Esophagus squamous epithelium (tissue), 5 donors: ENCODE measurements at places on chromosomes 12 and 14. TPM values are rescaled to one million over a fixed set of nuclear protein-coding genes. Genes with fewer than 3 reads are reported as not detected.

Gene SRRM4
- not detected for total RNA-seq

Gene KRT77
- total RNA-seq: not detected

Gene TCL1B
- total RNA-seq: not detected

Gene ANKRD33
- total RNA-seq: not detected

Gene C14orf180
- not detected for total RNA-seq

Gene SLC17A8
- total RNA-seq: not detected

Gene PPP2R3C
- total RNA-seq: 11.5 TPM

Gene A2M
- 14.7 TPM for total RNA-seq

Gene SLCO1C1
- total RNA-seq: not detected

Gene GALNT16
- 2.1 TPM for total RNA-seq

Gene MFAP5
- total RNA-seq: 1.2 TPM

Gene GNG2
- total RNA-seq: 1.5 TPM

GRCh38 chr12:62839869-62840660, 94.9 kb downstream of the PPM1H start:
- no peak overlapping the region for H3K27ac ChIP-seq
- no peak overlapping the region for H3K4me3 ChIP-seq
- H3K36me3 ChIP-seq: no peaks in the 10 kb centered on the region
- no peak for DNase-seq
- no peaks in the 10 kb centered on the region for H3K4me1 ChIP-seq
- H3K27me3 ChIP-seq: no peaks in the 10 kb centered on the region

GRCh38 chr12:74401035-74401434, 136.6 kb upstream of the ATXN7L3B start:
- no peaks in the 10 kb centered on the region for H3K4me1 ChIP-seq
- H3K27ac ChIP-seq: no peak overlapping the region
- H3K27me3 ChIP-seq: no peaks in the 10 kb centered on the region
- no peak overlapping the region for H3K4me3 ChIP-seq
- DNase-seq: no peak

GRCh38 chr12:34395056-34396005, 373.0 kb downstream of the ALG10 start:
- DNase-seq: no peak
- no peak overlapping the region for H3K27ac ChIP-seq
- H3K4me1 ChIP-seq: no peaks in the 10 kb centered on the region
- H3K36me3 ChIP-seq: no peaks in the 10 kb centered on the region

DNA sequence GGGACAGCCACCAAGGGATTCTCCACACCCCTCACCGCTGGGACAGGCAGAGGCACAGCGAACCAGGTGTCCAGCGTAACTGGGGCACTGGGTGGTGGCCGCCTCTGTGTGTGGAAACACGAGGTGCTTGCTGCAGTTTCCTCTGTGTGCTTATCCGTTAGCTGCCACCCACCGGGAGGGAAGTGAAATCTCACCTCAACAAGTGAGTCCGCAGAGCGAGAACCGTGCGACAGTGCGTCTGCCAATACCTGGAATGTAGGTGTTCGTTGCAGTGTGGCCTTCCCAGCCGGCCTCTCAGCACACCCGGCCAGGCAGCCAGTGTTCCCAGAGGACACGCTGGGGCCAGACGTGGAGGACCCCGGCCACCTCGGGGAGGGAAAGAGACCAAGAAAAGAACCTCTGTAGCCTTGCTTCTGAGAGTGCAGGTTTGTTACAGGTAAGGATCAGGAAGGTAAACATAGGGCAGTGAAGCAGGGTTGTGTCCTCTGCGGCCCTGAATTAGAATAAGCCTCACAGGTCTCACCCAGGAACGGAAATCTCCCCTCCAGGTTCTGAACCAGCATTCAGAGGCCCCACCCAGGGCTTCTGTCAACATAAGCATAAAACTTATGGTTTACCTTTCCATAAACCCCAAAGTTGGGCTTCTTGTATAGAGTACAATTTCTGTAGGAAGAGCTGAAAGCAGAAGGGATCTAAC, 1.5 kb downstream of the BCL2L14 start:
- no peak overlapping the region for H3K4me3 ChIP-seq
- DNase-seq: no peak
- H3K4me1 ChIP-seq: peaks cover 14% of the 10 kb centered on the region
- H3K27ac ChIP-seq: no peak overlapping the region

- no peak overlapping the region for H3K27ac ChIP-seq
- DNase-seq: no peak
- no peaks in the 10 kb centered on the region for H3K4me1 ChIP-seq
- no peaks in the 10 kb centered on the region for H3K27me3 ChIP-seq
- no peaks in the 10 kb centered on the region for H3K36me3 ChIP-seq
Observed at GRCh38 chr14:23538050-23538718, 13.4 kb downstream of the ZFHX2 start.

GRCh38 chr14:88821378-88821777, 3.1 kb upstream of the TTC8 start:
- no peak overlapping the region for H3K4me3 ChIP-seq
- H3K36me3 ChIP-seq: no peaks in the 10 kb centered on the region
- DNase-seq: no peak
- H3K4me1 ChIP-seq: peaks cover 7% of the 10 kb centered on the region
- H3K27me3 ChIP-seq: no peaks in the 10 kb centered on the region

- H3K4me3 ChIP-seq: no peak overlapping the region
- H3K27me3 ChIP-seq: no peaks in the 10 kb centered on the region
- DNase-seq: no peak
- H3K27ac ChIP-seq: no peak overlapping the region
Observed at GRCh38 chr14:24816011-24816928, 182.3 kb upstream of the GZMB start.

GRCh38 chr12:93657071-93657470, 20.1 kb upstream of the CRADD start:
- no peaks in the 10 kb centered on the region for H3K36me3 ChIP-seq
- no peaks in the 10 kb centered on the region for H3K4me1 ChIP-seq
- no peak overlapping the region for H3K4me3 ChIP-seq
- H3K27ac ChIP-seq: no peak overlapping the region

GRCh38 chr12:123945287-123946151, 27.1 kb downstream of the CCDC92 start:
- H3K36me3 ChIP-seq: peaks cover 13% of the 10 kb centered on the region
- no peaks in the 10 kb centered on the region for H3K27me3 ChIP-seq
- DNase-seq: no peak
- no peak overlapping the region for H3K4me3 ChIP-seq
- H3K4me1 ChIP-seq: no peaks in the 10 kb centered on the region

DNA sequence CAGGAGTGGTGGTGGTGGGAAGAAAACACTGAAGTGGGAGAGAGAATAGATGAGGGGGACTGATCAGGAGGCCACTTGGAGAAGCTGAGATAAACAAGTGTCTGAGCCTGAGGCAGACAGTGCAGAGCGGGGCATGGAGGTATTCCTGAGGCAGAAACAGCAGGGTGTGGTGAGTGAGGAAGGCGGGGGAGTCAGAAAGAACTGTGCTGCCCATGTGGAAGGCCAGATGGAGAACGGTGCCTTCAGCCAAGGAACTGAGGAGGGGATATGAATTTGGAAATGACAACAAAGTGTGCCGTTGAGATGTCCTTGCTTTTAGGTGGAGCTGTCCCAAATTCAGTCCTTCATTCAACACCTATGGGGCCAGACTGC, 13.7 kb downstream of the APPL2 start:
- H3K4me1 ChIP-seq: peaks cover 5% of the 10 kb centered on the region
- no peak overlapping the region for H3K4me3 ChIP-seq
- no peaks in the 10 kb centered on the region for H3K27me3 ChIP-seq
- no peak overlapping the region for H3K27ac ChIP-seq
- no peaks in the 10 kb centered on the region for H3K36me3 ChIP-seq
- no peak for DNase-seq

DNA sequence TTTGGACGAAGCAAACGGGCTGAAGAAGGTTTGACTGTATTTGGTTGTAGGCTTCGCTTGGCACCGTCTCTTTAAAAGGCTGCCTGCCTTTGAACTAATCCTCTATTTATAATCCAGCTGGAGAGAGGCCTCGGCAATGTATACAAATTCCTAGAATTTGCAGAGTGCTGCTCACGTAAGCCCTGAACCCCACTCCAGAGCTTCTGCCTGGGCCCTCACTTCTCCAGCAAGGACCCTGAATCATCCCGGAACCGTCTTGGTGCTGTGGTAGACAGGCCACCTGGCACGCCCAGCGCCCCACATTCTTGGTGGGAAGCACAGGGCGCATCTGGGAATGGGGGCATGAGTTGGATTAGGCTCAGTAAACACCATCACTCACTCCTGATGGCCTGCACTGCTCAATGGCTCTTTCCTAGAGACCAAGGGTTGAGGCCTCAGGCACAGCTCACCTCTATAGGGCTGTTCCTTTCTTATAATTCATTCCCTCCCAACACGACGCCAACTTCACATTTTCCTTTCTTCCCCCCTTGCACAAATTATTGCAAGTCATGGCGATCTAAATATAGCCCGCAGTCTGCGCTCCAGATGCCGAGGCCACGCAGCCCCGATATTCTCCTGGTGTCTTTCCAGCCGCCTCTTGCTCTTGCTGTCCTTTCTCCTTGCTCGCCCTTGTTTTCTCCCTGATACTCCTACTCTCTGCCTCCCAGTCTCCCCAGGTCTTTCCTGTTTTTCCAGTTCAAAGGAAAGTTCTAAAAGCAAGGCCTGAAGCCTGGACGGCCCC, 141.0 kb downstream of the ZFP36L1 start:
- no peaks in the 10 kb centered on the region for H3K27me3 ChIP-seq
- no peaks in the 10 kb centered on the region for H3K36me3 ChIP-seq
- no peak overlapping the region for H3K4me3 ChIP-seq
- no peak for DNase-seq

GRCh38 chr12:53052419-53053217, 2.8 kb downstream of the TNS2 start:
- peak overlapping the region; percentile 93 for H3K27ac ChIP-seq
- H3K36me3 ChIP-seq: no peaks in the 10 kb centered on the region
- no peak for DNase-seq

- H3K36me3 ChIP-seq: no peaks in the 10 kb centered on the region
- peaks cover 6% of the 10 kb centered on the region for H3K4me1 ChIP-seq
- no peak overlapping the region for H3K4me3 ChIP-seq
- no peak for DNase-seq
- H3K27me3 ChIP-seq: no peaks in the 10 kb centered on the region
Observed at GRCh38 chr14:57660208-57660607, 166.6 kb upstream of the CCDC198 start.

- no peaks in the 10 kb centered on the region for H3K27me3 ChIP-seq
- H3K4me1 ChIP-seq: peaks cover 23% of the 10 kb centered on the region
- no peak overlapping the region for H3K27ac ChIP-seq
- H3K4me3 ChIP-seq: no peak overlapping the region
- no peaks in the 10 kb centered on the region for H3K36me3 ChIP-seq
- no peak for DNase-seq
Observed at GRCh38 chr14:95467657-95468056, 48.8 kb downstream of the SYNE3 start.

DNA sequence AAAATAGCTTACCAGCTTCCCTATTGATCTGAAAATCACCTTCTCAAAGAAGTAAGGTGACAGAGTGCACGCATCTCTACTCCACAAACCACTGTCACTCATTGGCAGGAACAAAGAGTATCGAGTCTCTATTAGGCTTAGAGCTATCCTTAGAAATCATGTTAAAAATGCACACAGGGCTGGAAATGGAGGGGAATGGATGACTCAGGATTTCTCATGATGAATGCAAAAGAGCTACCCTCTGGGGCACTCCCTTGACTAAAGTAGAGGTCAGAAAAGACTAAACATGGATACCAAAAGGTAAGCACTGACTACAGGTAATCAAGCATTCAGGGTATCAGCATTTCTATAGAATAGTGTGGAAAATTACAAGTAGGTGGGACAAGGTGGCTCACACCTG, 96.1 kb upstream of the ANO4 start:
- no peak overlapping the region for H3K4me3 ChIP-seq
- H3K27ac ChIP-seq: no peak overlapping the region
- no peaks in the 10 kb centered on the region for H3K36me3 ChIP-seq
- H3K27me3 ChIP-seq: no peaks in the 10 kb centered on the region
- no peak for DNase-seq
- H3K4me1 ChIP-seq: no peaks in the 10 kb centered on the region

GRCh38 chr14:101369194-101369915, 191.9 kb upstream of the DIO3 start:
- H3K4me3 ChIP-seq: no peak overlapping the region
- H3K27ac ChIP-seq: peak overlapping the region; percentile 36
- DNase-seq: no peak
- H3K4me1 ChIP-seq: peaks cover 5% of the 10 kb centered on the region
